ENCODE measurements at places on chromosomes 4 and X.

- DNase-seq = no peak
- no peaks in the 10 kb centered on the region for H3K36me3 ChIP-seq
- no peak overlapping the region for H3K4me3 ChIP-seq
These were observed 205.1 kb upstream of the TLL1 start for GRCh38 chr4:165667969-165668368.

- H3K27ac ChIP-seq = no peak overlapping the region
- DNase-seq = no peak
- H3K4me3 ChIP-seq = no peak overlapping the region
These were observed 46.0 kb downstream of the TFDP3 start for GRCh38 chrX:133171962-133172708.

- H3K27me3 ChIP-seq = no peaks in the 10 kb centered on the region
- H3K4me1 ChIP-seq = no peaks in the 10 kb centered on the region
- H3K27ac ChIP-seq = no peak overlapping the region
These were observed 66.6 kb downstream of the ATP10D start for GRCh38 chr4:47551682-47552081.

- no peaks in the 10 kb centered on the region for H3K4me1 ChIP-seq
- peaks cover 18% of the 10 kb centered on the region for H3K27me3 ChIP-seq
- no peaks in the 10 kb centered on the region for H3K36me3 ChIP-seq
- no peak overlapping the region for H3K27ac ChIP-seq
These were observed 634 bp downstream of the LRAT start for GRCh38 chr4:154744341-154744926.

DNA sequence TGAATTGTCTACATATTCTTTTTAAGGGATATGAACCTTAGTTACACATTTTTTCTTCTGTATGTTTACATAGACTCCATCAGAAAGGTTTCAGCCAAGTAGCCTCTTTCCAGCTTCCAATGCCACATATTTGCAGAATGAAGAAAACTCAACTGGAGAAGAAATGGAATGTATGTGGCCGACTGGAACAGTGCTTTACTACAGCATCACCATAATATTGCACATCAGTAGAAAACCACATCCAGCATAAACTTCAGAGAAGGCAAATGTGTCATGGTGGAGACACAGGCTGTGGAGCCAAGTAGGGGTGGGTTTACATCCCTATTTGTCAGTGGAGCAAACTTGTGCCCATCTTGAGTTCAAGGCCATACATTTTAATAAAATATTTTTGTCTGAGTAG is 204.8 kb upstream of the LDB2 start:
- H3K4me3 ChIP-seq = no peak overlapping the region
- H3K4me1 ChIP-seq = no peaks in the 10 kb centered on the region
- H3K36me3 ChIP-seq = no peaks in the 10 kb centered on the region
- H3K27me3 ChIP-seq = no peaks in the 10 kb centered on the region

Measured in Peyer's patch (tissue), 4 donors.